Stimulated activated CD4-positive, alpha-beta T cell treated with anti-CD3 and anti-CD28 coated beads, Interleukin-12 subunit alpha, Interleukin-12 subunit beta, amount 100 ng/mL, for 48 hours (primary cell): ENCODE measurements at places on chromosomes 2 and 18.
A peak's percentile ranks its signal among the peaks of the same experiment; 100 is the strongest.

GRCh38 chr18:9753846-9754245 lies 45.7 kb downstream of the RAB31 start:
- DNase-seq = no peak

- no peak for DNase-seq
Measured at GRCh38 chr2:230896346-230897115, 28.5 kb downstream of the GPR55 start.

- no peak for DNase-seq
Measured at GRCh38 chr2:182496596-182496995, 69.8 kb upstream of the PDE1A start.

DNA sequence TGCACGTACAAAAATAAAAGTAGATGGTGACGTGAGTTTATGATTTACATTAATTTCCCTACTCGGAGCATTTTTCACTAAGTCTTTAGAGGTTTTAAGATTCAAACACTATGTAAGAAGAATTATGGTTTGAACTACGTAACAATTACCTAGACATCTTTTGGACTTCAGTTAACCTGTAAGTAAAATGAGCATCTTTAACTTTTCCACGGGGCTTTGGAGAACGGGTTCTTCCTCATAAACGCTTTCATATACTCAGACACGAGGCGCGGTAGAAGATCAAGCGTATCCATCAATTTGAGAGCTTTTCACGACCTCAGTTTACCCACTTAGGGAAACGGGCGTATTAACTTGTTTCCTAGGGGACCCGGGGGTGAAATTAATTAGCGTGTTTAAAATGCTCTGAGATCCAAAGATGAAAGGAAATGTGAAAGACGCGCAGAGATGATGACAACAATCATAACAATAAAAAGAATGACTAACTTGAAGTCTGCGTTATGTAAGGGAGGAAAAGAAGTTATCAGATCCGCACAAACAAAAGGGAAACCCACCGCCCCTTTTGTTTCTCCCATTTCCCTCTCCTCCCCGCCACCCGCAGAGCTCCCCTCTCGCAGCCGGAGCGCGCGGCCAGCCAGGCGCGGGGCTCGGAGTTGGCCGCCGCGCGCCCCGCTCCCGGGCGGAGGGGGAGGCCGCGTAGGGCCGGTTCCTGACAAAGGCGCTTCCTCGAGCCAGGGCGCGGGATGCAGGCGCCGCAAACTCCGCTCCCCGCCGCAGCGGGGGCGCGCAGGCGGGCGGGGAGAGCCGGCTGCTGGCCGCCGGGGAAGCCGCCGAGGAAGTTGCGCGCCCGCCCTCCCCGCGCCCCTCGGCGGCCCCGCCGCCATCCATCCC lies 807 bp downstream of the PELI1 start:
- peak; percentile 29 for DNase-seq

DNA sequence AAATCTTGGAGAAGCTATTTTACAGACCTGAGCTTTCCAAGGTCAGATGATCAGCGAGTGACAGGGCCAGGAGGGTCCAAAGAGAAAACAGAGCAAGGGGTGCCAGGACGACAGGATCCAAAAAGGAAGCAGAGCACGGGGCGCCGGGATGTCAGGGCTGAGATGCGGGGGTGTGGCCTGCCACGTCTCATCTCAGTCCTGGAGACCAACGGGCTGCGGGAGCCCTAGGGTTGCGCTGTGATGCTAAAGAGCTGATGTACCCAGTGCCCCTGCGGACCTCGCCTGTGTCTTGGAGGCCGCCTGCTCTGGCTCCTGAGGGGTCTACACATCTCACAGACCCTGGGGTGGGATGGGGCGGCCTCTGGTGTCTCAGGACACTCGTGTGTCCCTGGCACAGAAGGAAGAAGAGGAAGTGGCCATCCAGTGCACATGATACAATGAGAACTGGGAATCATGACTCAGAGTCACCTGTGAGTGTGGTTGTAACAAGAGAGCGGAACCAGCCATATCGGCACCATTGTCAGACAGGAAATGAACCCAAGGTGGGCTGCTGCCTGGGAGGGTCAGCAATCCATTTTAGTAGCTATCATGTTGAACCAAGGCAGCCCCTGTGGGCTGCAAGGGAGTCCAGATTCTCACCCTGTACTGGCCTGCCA lies 97.8 kb downstream of the MYT1L start:
- no peak for DNase-seq

DNA sequence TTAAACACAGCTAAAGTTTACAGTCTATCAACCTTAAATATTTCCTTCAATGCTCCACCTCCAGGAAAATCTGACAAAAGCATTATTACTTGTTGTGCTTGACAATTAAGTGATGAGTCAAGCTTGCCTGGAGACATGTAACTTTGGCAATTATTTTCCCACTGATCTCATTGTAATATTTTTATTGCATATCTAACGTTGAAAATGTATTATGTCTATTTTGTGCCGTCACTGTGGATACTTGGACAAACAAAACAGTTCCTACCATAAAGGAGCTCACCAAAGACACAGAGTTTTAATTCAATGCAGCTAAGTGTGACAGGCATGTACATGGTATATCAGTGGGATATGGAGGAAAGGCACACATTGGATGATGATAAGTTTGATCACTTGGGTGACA lies 24.7 kb downstream of the RNF103 start:
- DNase-seq = no peak

GRCh38 chr2:207353836-207354235 lies 175.9 kb upstream of the CREB1 start:
- no peak for DNase-seq
